ENCODE measurements at places on chromosomes 2 and 18.

DNA sequence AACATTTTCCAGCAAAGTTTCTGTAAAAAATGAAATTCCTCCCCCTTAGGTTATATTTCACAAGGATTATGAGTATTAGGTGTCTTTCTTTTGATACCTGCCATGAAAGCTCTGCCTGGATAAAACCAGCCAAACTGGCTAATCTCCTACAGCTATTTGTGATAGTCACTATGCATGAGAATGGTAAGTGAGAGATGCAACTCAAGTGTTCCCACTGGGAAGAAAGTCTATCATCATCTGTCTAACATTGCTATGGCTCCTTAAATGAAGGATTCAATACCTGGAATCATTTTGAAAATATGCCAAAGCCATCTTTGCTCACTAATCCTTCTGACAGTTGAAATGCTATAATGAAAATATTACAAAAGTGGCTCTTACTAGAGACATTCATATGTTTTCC, 339.9 kb upstream of the LRRTM4 start:
- DNase-seq, result no peak

DNA sequence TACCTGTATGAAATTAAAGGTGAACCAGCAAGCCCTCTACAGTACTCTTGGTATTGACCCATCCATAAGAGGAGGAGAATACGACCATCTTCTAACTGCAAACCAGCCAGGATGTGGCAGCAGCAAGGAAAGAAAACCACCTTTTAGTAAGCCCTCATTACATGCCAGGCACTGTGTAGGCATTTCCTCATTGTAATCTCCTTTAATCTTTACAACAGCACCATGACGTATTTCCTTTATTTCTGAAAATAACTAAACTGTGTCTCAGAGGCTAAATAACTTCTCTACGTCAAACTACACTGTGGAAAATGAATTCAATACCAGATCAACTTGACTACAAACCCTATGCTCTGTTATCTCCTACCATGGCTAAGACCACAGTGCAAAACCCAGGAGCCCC, 18.2 kb downstream of the WDR35 start:
- DNase-seq, result no peak

DNA sequence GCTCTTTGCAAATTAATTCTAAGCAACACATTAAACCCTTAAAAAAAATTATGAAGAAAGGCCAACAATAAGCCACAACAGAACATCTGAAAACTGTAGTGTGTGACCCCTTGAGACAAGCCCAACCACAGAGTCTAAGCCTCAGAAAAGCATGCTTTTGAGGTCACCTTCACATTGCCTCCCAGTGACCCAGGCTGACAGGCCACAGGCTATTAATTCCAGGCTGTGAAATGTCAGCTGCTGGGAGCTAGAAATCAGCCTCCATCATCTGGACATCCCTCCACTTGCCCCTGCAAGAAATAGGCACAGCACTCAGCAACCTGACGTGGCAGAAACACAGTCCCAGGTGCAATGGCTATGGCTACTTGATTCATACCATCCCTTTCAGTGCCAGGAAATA, 179.4 kb upstream of the ZFP36L2 start:
- DNase-seq, result peak; percentile 74

GRCh38 chr2:26846334-26847306, 1.3 kb upstream of the DPYSL5 start:
- peak; percentile 76 for DNase-seq

- DNase-seq, result no peak
Observed at GRCh38 chr2:30942419-30942818, 135.2 kb upstream of the CAPN13 start.

All from myocyte (in vitro differentiated cells).